Lung microvascular endothelial cell (primary cell): ENCODE measurements at places on chromosomes 2 and 18. TPM values are rescaled to one million over a fixed set of nuclear protein-coding genes. Genes with fewer than 3 reads are reported as not detected.
A peak's percentile ranks its signal among the peaks of the same experiment; 100 is the strongest.

Gene ELOA2
- total RNA-seq, result not detected in 2 replicates

DNA sequence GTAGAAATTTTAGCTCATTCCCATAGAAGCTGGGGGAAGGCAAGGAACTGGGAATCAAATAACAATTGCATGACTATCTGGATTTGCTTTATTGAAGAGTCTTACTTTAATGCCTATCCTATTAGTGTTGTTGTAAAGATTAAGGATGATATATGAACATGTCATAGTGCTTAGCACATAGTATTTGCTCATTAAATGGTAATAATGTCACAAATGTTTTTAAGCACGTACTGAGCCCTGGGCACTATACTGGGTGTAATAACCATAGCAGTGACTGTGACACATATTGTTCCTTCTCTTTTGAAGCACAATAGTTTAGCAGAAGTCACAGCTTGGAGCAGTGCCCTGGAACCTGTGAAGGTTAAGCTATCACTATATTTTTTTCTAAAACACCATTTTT is 47.2 kb upstream of the DTNB start:
- no peak for DNase-seq

Gene ACKR3
- 5.0 and 17.9 TPM in 2 replicates for total RNA-seq

Gene GALNT3
- total RNA-seq, result under 0.01 TPM in 2 replicates

DNA sequence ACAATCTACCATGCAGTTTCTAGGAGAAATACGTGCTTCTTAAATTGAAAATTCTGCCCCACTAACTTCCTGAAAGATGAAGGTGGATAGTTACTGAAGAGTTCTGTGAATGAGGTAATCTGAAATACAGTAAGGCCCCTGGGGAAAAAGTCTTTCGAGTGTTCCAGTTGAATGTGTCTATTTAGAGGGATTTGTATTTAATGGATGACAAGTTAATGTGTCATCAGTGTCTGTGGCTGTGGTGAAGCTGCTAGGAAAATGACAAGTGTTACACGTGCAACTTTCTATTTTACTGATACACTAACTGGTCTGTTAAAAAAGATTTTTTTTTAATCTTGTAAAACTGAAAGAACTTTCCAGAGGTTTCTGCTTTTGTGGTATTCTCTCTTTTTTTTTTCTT is 384.6 kb downstream of the STK39 start:
- DNase-seq, result no peak

Gene DPP4
- 49.5 and 79.6 TPM in 2 replicates for total RNA-seq

GRCh38 chr2:96146153-96146880 is 1.1 kb upstream of the DUSP2 start:
- DNase-seq, result no peak

DNA sequence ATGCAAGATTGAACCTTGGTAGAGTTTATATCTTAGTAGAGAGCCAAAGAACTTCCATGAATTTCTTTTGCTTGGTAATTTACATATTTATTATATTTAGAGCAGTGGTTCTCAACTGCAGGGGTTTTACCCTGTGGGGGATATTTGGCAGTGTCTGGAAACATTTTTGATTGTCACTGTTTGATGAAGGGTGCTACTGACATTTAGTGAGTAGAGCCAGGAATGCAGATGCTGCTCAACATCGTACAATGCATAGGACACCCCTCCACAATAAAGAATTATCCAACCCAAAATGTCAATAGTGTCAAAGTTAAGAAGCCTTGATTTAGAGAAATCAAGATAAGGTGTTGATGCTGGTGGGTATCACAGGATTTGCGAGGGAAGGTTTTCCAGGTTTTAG is 14.7 kb downstream of the AGFG1 start:
- DNase-seq, result no peak

GRCh38 chr2:54524226-54524991 is 68.3 kb downstream of the SPTBN1 start:
- peak; percentile 91 for DNase-seq

GRCh38 chr18:79385326-79385707 is 10.4 kb upstream of the NFATC1 start:
- DNase-seq, result no peak

DNA sequence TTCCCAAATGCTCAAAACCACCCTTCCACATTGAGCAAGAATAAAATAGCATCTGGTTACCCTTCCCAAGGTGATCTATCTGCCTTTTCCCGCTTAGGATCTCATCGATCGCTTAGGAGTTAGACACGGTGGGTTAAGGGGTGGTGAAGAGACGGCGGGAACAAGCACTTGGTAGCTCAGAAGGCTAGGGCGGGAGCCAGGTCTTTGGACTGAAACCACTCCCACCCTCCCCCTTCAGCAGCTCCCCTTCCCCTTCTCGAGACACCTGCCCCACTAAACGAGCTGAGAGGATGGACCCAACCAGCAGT is 513 bp downstream of the THOC1 start:
- DNase-seq, result no peak

Gene CLEC4F
- under 0.01 TPM in 2 replicates for total RNA-seq

GRCh38 chr2:100653449-100654035 is 90.7 kb downstream of the PDCL3 start:
- DNase-seq, result no peak

DNA sequence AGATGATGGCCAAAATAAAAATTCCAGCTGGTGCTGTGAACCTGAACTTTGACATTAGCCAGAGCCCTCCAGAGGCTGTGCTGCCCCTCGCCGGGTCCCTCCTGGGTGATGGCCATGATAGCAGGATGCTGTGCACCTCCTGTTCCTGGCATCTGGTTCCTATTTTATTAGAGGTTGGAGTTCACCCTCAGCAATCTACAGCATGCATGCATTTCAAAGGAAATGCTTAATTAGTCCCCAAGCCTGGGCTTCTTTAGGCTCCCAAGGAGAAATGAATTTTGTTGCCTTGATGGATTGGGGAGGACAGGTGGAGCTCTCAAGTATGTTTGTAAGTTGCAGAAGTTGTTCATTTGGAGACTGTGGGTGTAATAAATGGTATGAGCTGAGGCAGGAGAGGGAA is 166.9 kb downstream of the GLI2 start:
- no peak for DNase-seq

DNA sequence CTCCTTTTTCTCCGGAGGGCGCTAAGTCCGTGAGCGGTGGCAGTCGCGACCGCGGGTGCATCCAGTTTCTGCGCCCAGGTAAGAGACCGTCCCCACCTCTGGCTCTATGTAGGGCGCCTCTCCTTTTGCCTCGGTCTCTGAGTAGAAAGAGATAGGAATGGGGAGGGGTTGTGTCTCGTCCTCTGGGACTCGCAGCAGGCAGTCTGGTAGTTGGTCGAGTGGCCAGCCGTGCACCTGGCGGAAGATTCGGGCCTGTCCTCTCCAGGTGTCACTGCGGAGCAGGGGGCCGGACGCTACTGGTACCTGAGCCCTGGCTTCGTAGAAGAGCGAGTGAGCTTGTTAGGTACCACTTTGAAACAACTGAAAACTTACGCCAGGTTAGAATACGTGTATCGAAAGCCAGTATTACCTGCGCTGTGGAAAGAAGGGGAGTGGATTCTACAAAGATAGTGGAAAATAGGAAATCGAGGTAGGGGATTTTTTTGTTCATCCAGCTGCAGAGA is 403 bp downstream of the MAP2 start:
- DNase-seq, result peak; percentile 7

GRCh38 chr2:231321556-231322334 is 73.8 kb upstream of the B3GNT7 start:
- no peak for DNase-seq

Gene IL36RN
- not detected in 2 replicates for total RNA-seq

Gene INO80D
- 4.6 and 6.5 TPM in 2 replicates for total RNA-seq

Gene GALM
- 4.1 and 4.4 TPM in 2 replicates for total RNA-seq

Gene SNORC
- total RNA-seq, result under 0.01 and 0.40 TPM in 2 replicates

Gene RIT2
- total RNA-seq, result not detected in 2 replicates

Gene FBXO48
- total RNA-seq, result 0.20 and 0.22 TPM in 2 replicates

DNA sequence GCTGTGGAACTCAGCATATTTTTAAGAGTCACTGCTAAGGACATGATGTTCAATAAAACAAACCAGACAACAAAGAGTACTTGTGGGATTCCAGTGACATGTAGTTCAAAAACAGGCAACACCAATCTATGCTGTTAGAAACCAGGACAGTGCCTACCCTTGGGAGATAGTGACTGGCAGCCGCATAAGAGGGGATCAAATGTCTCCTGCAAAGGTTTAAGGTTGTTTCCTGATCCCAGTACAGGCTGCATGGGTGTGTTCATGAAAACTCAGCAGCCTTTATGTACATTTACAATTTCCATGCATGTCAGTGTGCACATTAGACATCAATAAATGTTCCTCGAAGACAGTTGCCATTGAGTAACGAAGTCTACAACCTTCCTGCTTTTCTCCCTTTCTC is 183.8 kb downstream of the PID1 start:
- no peak for DNase-seq

DNA sequence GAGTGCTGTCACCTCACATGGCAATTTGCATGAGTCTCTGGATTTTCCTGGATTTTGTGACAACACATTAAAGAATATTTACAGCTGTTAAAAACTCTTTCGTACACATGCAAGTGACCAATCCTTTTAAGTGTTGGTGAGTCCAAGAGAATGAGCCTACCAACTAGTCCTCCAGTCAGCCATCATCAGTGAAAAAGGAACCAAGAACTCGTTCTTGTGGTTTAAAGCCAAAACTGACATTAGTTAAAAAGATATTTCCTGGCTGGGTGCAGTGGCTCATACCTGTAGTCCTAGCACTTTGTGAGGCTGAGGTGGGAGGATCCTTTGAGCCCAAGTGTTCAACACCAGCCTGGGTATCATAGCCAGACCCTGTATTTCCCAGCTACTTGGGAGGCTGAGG is 215.4 kb upstream of the ITGA4 start:
- no peak for DNase-seq

DNA sequence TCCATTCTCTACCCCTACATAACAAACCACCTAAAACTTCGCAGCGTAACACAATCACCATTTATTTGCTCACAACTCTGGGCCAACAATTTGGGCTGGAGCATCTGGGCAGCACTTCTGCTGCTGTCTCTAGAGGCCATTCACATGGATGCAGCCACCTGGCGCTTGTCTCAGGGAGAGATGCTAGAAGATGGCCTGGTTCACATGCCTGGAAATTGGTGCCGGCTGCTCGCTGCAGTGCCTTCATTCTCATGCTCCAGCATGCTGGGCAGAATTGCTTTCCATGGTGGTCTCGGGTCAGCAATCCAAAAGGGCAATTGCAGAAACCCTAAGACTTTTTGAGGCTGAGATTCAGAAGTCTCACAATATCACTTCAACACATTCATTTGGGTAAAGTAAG is 157.4 kb downstream of the SUCLG1 start:
- no peak for DNase-seq

DNA sequence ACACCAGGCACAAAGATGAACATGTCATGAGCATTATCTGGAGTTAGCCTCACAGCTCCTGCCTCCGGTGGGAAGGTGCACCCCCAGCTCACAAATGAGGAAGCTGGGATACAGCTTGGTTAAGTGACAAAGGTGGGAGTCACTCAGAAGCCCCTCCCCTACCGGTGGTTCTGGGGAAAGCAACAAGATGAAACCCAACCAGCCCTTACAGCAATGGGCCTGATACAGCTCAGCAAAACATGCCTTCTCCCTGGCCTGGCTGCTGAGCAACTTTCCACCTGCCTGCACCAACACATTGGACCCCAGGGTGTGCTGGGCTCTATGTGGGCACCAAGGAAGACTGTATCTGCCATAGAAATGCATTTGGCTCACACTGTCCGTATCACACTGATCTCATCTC is 113.2 kb downstream of the GYPC start:
- DNase-seq, result no peak

DNA sequence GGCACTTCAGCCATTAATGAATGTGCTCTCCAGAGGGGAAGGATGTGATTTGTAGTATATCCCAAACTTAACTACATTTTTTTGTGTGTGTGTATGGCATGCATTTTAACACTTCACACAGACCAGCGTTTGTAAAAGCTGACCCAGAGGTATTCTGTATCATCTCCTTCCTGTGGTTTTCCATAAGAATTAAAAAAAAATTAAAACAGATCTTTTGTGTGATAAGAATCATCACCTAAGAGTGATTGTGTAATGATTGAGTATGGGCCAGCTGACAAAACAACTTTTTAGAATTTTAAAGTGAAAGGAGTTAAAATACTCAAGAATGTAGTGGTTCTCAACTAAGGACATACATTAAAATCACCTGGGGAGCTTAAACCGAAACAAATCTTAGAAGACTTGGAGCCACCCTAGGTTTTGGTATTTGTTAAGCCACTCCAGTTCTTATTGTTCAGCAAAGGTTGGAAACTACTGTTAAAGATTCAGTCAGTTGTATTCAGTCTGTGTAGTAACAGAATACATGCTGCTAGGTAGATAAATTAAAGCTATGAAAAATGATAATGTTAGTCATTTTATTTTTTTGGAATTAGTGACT is 120.1 kb downstream of the HAUS1 start:
- DNase-seq, result peak; percentile 41

Gene MYO7B
- under 0.01 TPM in 2 replicates for total RNA-seq

GRCh38 chr2:174446531-174446930 is 40.3 kb downstream of the GPR155 start:
- DNase-seq, result no peak

DNA sequence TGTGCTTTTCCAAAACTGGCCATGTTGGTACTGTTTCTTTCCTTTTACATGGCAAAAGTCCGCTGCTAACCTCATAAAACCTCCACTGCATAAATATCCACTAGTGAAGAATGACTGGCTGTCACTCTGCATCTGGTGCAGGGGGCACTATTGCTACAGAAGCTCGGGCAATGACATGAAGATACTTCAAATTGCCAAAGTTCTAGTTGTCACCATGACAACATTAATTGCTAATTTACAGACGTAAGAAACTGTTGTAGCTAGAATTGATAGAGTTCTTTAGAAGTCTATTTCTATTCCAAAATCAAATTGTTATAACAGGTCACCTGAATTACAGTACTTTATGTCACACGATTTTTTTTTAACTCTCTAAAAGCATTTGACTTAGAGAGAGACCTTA is 845 bp downstream of the CFAP210 start:
- peak; percentile 33 for DNase-seq

Gene FKBP1B
- total RNA-seq, result 8.7 and 12.6 TPM in 2 replicates

Gene VIL1
- total RNA-seq, result not detected in 2 replicates

Gene FZD7
- total RNA-seq, result under 0.01 and 0.20 TPM in 2 replicates

DNA sequence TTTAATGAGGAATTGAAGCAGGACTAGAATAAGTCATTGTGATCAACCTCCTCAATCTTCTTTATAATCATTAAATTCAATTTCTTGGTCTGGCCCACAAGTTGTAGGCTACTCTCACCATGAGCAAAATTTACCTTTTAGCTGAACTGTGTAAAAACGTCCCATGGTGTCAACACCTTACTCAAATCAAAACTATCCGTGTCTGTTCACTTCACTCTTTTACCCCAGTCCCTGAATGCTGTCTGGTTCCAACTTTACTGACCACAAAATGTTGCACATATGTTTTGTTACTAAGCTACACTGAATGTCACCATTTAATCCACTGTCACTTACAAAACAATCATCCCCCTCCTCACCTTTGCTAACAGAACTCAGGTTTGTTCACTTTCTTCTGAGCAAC is 951.6 kb upstream of the SLC39A10 start:
- no peak for DNase-seq

Gene DYTN
- total RNA-seq, result not detected in 2 replicates

GRCh38 chr2:240963065-240963867 is 35.2 kb upstream of the SNED1 start:
- no peak for DNase-seq

DNA sequence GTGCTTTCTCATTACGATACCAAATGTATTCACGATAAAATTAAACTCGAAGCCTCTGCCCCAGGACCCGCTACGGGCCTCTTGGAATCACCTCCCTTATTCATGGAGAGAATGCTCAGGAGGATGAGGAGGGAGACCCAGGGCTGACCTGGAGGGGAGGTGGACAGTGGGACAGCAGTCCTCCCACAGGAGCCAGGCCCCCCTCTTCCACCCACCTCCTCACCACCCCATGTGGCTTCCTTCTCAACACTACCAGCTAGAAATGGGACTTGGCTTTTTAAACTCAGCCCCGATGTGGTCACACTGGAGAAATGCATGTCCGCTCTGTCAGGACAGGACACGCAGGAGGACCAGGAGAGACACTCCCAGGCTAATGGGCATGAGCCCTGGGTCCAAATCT is 147.9 kb upstream of the ID2 start:
- no peak for DNase-seq
